Stimulated activated CD4-positive, alpha-beta T cell treated with anti-CD3 and anti-CD28 coated beads, Interleukin-4, amount 100 ng/mL, for 48 hours (primary cell): ENCODE measurements at places on chromosomes 5 and 9.

GRCh38 chr5:125898851-125899405, 524.3 kb upstream of the GRAMD2B start:
- DNase-seq = no peak

GRCh38 chr9:114829574-114830440, 24.0 kb upstream of the TNFSF15 start:
- DNase-seq = no peak

GRCh38 chr9:97041898-97042297, 3.0 kb upstream of the CTSV start:
- no peak for DNase-seq

- no peak for DNase-seq
Measured at GRCh38 chr5:169226895-169227294, 74.0 kb downstream of the SLIT3 start.

DNA sequence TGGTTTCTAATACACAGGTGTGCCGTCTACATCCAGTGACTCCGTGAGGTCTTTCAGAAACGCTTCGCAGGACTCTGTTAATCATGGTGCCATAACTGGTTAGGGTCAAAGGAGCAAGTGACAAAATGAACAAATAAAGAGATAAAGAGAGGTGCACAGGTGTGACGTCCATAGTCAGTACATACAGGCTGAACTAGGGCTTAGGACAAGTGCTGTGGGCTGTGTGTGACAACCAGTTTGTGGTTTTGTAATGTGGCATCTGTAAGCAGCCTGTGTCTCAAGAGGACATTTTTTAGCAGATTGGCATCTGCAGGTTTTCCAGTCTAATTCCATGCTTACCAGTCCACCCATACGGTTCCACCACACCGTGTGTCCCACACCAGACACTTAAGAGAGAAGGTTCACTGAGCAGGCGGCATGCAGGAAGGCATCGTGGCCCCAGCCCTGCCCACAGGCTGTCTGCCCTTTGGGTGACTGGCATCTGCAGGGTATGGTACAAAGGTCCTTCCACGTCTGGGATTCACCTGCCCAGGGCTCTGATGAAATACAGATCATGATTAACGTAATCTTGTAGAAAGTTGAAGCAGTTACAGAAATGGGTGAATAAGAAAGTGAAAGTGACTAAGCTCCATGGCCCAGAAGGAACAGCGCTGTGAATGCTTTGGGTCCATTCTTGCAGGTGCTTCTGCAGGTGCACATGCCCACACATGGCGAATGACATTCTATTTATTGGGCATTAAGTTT, 26.9 kb downstream of the SRD5A1 start:
- DNase-seq = no peak

- no peak for DNase-seq
Measured at GRCh38 chr9:122477346-122477745, 380 bp downstream of the OR1J1 start.

DNA sequence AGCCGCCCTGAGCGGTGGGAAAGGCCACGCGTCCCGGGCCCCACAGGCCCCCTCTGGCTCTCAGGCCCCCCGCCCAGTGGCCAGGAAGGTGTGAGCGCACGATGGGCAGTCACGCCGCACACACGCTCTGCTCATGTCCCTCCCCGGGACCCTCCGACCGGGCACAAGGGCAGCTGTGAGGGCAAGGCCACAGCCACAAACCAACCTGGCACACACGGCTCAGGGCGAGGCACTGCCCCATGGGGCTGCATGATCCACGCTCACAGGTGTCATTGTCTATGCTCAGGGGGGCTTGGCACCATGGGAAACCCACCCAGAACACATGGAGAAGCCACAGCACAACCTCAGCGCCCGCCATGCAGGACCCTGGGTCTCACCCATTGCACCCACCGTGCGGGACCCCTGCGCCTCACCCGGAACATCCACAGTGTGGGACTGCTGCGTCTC, 51.3 kb downstream of the SLC12A7 start:
- no peak for DNase-seq

- no peak for DNase-seq
Measured at GRCh38 chr9:115494393-115494792, 376.4 kb upstream of the TNC start.

DNA sequence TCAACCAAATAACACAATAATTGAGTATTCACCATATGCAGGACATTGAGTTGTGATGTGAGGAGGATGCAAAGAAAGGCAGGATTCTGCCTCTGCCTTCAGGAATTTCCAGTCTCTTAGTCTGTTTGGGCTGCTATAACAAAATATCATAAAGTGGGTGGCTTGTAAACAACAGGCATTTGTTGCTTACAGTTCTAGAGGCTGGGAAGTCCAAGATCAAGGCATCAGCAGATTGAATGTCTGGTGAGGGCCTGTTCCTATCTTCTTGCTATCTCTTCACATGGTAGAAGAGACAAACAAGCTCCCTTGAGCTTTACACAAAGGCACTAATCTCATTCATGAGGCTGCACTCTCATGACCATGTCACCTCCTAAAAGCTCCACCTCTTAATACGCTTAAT, 360.7 kb downstream of the ARHGEF28 start:
- no peak for DNase-seq

DNA sequence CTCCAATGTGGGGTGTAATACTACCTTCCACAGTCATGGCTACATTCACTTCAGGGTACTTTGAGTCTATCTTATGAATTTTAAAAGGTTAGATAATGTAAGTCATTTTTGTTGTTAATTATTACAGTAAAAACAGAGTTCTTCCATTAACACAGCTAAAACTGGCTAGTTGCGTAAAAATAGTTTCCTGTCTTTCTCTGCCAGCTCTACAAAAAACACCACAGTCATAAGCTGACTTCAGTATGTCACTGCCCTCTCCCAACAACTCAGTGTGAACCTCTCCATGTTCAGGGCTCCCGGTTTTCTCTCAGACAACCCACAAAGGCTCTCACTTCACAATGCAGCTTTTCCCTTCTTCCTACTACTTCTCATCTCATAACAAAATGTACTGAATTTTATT, 84.8 kb upstream of the ITGA1 start:
- DNase-seq = no peak

DNA sequence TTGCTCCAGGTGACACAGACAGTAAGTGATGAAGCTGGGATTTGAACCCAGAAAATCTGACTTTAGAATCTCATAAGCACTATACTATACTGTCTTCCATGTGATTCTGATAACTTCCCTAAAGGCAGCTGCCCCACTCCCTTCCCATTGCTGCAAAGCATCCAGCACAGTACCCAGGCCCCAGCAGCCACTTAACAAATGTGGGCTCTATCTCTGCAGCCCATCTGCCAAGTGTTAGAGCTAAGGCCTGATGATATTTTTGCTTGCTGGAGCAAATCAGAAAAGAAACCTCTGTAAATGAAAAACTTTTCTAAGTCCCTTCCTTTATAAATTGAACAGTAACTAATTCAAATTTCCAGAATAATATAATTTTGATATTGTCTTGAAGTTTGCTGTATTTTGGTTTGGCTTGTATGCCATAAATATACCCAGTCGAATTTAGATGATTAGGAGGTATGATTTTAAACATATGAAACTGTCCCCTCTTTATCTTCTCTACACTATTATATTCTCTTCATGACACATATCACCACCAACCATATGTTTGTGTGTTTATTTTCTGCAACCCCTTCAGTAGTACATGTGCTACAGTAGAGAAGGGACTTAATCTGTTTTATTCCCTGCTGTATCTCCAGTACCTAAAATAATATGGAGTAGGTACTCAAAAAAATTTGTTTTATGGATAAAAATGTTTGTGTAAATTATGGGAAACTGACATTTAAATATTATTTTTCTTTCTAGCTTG, 63.8 kb downstream of the SMIM15 start:
- no peak for DNase-seq

DNA sequence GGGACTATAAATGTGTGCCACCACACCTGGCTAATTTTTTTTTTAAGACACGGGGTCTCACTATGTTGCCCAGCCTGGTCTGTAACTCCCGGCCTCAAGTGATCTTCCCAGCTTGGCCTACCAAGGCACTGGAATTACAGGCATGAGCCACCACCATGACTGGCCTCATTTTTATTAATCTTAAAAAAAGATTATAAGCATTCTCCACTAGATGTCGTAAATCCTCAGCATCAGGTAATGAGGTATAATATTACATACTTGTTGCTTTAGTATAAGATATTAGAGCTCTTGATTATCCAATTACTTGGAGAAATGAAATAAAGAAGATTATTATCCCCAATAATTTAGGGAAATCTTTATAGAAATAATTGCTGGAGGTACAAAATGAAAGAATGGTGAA, 78.2 kb upstream of the HTR1A start:
- DNase-seq = no peak

DNA sequence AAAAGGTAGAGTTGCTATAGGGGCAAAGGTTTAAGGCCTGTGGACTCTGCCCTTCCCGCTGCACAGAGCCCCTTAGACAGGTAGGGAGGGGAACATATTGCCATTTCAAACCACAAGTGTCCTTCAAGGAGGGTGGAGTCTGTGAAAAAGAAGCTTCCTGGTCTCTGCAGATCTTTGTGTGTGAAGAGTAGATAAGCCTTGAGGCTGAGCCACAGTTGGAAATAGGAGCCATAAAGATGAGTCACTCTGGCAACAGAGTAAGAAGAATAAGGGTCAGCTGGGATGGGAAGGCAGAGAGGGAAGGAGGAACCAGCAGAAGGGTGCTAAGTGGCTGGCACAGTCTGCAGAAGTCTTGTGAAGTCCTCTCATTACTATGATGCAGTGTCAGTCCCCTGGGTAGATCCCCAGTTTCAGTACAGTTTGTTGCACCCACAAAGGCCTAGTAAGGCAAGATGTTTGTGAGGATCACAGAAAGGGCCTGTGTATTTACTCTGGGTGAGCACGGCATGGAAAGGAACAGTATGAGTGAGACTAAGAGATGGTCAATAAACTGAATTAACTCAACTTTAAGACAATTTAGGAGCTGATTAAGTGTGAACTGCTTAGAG, 18.1 kb downstream of the GRXCR2 start:
- DNase-seq = no peak

DNA sequence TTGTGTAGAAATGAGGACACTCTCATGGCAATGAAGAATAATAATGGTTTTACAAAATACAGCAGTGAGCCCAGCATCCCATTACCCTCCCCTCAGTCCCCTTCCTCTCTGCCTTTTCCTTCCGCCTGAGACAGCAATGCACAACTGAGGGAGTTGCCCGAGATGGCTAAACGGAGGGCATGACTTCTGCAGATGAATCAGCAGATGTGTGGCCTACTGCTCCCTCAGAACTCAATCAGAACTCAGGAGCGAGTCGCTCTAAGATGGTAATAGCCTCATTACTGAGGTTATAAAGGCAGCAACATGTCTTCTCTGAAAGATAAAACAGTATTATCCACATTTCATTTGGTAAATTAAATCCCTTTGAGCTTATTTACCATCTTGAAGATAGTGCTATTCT, 326.6 kb downstream of the ENC1 start:
- DNase-seq = no peak

DNA sequence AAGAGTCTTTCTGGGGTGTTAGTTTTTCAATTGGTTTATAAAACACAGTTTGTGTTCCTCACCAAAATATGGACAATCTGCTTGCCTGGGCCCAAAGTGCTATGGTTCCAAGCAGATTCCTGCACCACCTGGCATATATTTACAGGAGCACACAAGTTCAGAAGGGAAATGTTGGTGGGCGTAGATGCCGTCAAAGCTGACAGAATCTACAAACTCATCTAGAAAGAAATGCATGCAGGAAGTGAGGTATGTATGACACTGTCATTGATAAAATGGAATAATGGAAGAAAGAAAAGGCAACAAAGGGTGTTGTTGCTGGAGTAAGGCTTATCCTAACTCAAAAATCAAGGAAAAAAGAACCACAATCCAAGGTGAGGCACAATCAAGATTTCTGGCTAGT, 225.8 kb downstream of the MLLT3 start:
- DNase-seq = no peak

DNA sequence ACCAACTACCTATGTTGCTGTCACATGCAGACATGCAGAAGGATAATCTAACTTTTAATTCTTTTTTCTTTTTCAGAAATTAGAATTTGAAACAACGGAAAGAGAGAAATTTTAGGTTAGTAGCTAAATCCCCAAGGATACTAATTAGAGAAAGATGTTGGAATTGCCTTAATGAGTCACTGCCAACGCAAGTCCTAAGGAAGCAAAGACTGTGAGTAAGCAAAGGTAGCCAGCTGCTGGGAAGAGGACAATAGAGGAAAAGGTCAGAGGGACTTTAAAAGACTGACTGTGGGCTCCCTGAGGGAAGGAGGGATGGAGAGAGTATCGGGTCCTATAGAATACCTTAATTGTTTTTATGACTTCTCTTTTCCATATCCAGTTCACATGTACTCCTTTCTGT, 461.9 kb upstream of the PAPPA start:
- no peak for DNase-seq

DNA sequence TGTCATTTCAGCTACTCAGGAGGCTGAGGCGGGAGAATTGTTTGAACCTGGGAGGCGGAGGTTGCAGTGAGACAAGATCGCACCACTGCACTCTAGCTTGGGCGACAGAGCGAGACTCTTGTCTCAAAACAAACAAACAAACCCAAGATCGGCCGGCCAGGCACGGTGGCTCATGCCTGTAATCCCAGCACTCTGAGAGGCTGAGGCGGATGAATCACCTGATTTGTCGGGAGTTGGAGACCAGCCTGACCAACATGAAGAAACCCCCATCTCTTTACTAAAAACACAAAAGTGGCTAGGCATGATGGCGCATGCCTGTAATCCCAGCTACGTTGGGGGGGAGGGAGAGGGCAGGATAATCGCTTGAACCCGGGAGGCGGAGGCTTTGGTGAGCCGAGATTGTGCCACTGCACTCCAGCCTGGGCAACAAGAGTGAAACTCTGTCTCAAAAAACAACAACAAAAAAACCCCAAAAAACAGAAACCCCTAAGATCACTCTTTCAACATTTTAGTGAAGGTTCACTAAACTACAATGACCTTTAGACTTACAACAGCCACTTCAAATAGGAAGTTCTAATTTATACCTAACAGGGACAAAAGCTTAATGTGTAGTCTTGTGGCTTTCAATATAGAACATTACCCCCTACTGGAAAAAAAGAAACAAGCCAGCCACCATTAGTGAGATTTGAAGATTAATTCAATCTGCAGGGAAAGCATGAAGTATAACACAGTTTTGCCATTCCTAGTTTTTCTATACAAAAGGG, 7.0 kb downstream of the HSPA9 start:
- DNase-seq = no peak

GRCh38 chr5:134600600-134600999, 32.0 kb downstream of the SAR1B start:
- no peak for DNase-seq

DNA sequence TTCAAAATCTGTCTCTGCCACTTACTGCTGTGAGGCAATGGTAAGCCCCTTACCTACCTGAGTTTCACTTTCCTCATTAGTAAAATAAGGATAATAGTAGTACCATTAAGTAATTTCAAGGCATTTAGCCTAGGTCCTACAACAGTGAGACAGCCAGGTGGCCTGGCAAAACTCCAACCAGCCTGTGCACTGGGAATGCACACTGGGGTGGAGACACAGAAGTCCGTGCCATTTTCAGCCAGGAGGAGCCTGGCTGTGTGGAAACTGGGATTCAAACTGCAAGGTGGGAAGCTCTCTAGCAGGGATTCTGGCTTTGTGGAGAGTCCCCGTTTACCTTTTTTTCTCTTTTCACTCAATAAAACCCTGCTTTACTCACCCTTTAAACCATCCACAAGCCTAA, 630.4 kb downstream of the PRELID2 start:
- no peak for DNase-seq
